ENCODE measurements at places on chromosomes 5 and 9.

DNA sequence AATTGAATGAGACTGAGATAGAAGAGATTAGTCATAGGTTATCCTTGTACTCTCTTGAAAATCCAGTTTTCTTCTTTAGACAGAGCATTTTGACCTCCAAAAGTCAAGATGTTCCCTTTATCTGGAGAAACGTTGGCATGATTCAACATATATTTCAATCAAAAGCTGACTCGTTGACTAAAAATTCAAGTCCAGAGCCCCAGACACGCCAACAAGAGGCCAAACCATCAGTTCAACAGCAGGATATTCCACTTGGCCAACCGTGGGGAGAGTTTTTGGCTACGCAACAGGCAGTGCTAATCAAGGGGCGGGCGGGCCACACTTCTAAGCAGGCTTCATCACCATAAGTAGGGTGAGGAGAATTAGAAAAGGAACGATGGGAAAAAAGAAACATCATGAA lies 119.1 kb downstream of the SLIT3 start:
- DNase-seq = peak; percentile 24

GRCh38 chr5:41707853-41708603 lies 162.2 kb downstream of the OXCT1 start:
- DNase-seq = peak; percentile 63

- DNase-seq = peak; percentile 33
Measured at GRCh38 chr5:111505096-111505495, 7.2 kb downstream of the STARD4 start.

DNA sequence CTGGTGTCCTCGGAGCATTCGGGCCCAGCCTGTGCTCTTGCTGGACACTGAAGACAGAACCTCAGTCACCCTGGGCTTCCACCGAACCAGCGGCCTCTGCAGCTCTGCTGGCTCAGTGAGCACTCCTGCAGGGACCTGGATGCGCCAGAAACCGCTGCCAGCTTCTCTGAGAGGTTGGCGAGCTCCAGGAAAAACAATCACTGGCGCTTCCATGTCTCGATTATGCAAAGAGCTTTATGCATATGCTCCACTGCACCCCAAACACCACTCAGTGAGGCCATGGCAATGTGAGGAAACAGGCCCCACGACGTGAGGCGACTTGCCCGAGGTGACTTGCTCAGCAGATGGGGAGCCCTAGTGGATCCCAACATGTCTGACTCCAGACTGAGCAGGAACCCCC lies 11.0 kb downstream of the PRDM12 start:
- no peak for DNase-seq

DNA sequence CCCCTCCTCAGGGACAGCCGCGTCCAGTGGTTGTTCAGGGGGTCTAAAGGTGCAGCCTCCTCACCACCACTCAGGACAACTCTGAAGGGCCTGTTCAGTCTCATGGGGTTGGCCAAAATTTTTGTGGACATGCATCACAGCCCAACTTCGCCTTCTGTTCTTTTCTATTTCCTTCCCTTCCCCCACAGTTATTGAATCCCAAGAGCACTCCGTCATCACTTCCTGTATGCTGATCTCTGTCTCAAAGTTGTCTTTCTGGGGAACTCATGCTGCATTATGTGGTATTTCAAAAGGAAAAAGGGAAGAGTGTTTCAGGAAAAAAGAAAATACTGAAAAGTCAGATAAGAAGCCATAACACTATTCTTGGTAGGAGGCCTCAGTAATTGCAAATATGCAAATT lies 355.4 kb downstream of the CAAP1 start:
- DNase-seq = no peak

GRCh38 chr5:81189875-81190498 lies 43.1 kb upstream of the CKMT2 start:
- no peak for DNase-seq

DNA sequence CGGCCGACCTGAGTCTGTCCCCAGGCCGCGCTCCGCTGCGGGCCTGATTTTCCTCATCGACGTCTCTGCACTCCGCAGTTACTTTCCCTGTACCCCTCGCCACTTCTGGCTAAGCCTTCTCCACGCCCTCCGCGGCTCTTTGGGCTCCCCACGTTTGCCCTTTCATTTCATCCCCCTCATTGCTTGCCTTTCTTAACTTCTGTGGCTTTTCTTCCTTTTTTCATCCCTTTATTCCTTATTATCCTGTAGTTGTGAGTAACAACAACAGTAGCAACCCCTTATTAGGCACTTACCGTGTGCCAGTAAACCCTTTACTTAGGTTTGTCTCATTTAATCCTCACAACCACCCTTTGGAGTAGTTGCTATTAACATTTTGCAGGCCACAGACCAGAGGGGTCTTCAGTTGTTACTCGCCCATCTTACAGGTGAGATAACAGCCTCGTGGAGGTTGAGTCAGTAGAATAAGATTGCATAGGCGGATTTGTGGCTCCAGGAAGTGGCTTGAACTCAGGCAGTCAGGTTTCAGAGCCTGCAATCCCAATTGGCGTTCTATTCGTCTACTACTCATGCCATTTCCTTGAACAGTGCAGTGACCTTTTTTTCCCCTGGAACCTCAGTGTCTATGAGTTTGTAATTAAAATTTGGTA lies 724 bp downstream of the TCERG1 start:
- DNase-seq = peak; percentile 51

DNA sequence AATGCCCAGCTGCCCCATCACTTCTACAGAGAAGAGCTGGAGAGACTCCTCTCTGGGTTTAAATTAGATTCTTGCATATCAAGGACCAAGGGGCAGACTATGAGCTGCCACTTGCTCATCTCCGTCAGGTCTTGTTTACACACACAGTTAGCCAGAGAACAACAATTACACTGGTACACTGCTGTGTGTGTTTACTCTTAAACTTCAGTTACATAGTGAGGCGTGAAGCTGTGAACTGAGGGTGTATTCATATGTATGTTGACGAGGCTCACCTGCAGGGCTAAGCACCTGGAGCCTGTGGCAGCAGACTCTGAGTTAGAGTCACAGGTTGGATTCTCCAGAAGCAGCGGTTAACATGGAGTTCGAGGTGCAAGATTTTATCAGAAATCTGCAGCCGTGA lies 155.4 kb upstream of the ANKH start:
- no peak for DNase-seq

GRCh38 chr9:71609448-71609830 lies 158.9 kb downstream of the CEMIP2 start:
- DNase-seq = peak; percentile 38

GRCh38 chr5:137075163-137075970 lies 423.8 kb downstream of the SPOCK1 start:
- DNase-seq = peak; percentile 39

All from amniotic epithelial cell (primary cell).